Hippocampal formation (tissue), 2 donors: ENCODE measurements at places on chromosomes 1 and 21.

DNA sequence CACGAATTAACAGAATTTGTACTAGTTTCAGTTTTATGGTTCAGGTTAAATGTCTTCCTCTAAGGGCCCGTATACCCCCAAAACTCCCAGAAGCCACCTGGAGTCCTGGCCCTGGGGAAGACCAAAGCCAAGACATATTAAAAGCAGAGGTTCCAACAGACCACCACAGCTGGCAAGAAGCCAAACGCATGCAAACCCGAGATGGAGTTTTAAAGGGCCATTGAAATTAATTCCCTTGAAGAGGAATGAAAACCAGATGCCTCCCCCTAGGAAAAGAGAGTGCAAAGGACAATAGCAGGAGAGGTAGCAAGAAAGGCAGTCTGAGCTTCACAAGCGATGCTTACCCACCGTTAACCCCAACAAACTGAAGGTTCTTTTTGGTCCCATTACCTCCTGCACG, 48.1 kb downstream of the KANK4 start:
- no peak for DNase-seq

DNA sequence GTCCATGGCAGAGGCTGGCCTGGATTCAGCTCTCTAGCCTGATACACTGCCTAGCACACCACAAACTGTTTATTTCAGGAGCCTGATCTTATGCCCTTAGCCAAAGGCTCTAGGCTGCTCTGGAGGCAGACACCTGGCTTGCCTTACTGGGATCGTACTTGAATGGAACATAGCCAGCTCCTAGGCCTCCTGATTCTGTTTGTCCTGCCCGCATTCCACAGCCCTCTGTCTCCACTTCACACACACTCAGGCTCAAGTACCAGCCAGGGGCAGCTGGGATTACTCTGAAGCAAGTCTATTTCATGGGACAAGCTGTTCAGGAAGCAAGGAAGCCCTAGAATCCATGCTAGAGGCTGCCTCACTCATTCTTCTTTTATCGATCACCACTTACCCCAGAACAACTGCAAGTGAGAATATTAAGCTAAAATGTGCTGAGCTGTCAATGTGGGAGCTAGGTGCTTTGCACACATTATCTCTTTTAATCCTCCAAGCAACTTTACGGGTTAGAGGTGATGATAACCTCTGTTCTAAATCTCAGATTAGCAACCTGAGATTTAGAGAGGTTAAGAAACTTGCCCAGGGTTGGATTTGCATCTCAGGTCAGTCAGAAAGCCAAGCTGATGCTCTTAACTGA, 31.1 kb upstream of the CYP4B1 start:
- no peak for DNase-seq

DNA sequence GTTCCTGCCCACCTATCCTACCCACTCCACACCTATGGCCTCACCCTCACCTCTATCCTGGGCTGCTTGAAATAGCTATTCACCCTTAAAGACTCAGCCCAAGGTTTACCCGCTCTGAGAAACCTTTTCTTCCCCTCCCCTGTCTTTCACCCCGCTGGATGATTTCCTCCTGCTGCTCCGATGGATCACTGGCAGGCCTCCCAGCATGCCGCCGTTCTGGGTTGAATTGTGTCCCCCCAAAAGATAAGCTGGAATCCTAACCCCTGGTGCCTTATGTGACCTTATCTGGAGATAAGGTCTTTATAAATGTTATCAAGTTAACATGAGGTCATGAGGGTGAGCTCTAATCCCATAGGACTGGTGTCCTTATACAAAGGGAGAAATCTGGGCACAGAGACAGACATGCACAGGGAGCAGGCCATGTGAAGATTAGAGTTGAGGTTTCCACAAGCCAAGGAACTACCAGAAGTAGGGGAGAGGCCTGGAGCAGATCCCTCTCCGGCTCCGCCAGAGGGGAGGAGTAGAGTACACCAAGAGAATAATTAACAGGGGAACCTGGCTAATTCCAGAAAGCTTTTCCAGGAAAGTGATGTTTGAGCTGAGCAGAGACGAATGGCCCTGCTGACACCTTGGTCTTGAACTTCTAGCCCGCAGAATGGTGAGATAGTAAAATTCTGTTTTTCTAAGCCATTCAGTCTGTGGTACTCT, 110.0 kb upstream of the SERBP1 start:
- no peak for DNase-seq

DNA sequence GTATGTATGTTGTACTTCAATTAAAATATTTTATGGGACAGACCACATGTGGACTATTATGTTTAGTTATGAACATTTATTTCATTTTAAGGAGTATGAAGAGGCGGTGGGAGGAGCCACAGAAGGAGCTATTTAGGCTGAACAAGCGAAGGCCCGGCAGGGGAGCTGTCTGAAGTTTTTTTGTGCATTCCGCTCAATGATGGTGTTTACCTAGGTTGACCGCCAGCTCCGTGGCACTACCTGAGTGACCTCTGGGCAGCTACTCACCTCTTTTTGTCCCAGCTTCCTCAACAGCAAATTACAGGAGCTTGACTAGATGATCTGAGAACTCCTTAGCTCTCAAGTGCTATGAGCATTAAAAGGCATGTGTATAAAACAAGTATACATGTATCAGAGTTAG, 32.7 kb upstream of the C1orf198 start:
- no peak for DNase-seq

DNA sequence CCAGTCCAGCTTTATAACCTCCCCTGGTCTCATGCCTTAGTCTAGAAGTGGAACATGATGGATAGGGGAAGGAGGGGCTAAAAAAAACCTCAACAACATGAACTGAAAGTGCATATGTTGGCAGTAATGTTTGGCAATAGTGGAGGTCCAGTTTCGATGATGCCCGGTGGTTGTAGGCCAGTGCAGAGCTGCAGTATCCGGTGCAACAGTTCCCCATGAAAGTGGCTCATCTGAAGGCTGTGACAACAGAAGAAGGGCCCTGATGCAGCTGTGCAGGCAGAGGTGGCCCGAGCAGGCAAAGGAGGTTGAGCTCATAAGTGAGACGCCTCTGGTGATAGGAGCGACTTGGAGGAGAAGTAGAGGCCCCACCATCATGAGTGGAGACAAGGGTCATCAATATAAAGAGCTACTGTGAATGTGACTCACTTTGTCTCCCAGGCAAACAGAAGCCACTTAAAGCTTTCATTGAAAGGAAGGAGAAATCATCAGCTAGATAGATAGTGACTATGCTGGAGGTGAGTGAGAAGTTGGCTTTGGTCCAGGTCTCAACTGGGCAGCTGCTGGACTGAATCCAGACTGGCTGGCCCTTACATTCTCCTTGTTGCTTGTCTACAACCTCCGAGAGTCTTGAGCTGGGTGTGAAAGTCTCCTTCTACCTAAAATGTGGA, 10.2 kb upstream of the CREG1 start:
- DNase-seq: peak; percentile 22

DNA sequence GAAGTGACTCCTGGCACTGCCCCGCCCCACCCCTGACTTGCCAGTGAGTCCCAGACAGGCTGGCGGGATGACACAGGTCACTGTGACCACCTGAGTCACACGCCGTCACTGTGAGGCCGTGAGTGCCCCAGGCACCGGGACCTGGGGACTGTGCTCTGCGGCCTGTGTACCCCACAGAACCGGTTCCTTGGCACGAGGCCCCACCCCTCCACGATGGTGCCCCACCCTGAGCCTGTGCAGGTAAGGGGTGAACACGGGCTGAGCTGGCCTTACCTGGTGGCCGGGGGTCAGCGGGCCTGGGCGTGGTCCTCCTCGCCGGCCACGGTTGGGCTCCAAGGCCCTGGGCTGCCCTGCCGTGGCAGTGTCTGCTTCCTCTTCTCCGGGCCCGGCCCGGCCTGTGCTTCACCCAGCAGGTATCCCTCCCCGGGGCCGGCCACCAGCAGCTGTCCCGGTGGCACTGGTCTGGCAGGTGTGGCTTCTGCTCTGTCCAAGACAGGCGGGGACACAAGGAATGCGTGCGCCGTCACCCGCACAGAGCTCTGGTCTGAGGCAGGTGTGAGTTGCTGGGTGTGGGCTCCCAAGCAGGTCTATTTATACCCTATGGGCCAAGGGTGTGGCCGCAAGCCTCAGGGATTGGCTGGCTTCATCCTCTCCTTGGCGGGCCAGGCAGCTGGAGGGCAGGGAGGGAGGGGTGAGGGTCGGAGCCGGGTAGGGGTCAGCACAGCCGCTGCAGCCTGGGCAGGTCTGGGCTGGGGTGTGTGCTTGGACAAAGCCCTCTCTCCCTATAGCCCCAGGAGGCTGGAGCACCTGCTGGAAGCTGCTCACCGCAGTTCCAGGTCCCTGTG, at the start of gene RNF223:
RNF223 (minus strand) TSS at position 564 of the 845 bp plus-strand sequence. CDS start 1,740 bp downstream, outside the sequence.
- no peak for DNase-seq

GRCh38 chr21:45208627-45208951, 79.1 kb downstream of the POFUT2 start:
- DNase-seq: no peak

GRCh38 chr1:31805318-31805717, 10.5 kb downstream of the SPOCD1 start:
- DNase-seq: no peak

DNA sequence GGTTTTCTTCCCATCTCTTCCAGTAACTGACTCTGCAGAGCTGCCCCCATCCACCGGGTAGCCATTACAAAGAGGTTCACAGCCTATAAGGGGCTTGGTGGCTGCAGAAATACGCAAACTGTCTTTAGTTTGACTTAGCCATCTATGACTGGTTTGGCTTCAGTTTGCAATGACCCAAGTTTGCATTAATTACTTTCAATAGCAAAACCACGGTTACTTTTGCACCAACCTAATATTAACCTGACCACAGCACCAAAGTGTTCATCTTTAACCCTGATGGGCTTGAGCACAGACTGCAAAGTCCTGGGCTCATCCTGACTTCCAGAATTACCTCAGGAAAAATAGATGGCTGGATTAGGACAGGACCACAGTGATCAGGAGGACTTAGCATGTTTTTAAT, 2.2 kb upstream of the HAO2 start:
- no peak for DNase-seq

DNA sequence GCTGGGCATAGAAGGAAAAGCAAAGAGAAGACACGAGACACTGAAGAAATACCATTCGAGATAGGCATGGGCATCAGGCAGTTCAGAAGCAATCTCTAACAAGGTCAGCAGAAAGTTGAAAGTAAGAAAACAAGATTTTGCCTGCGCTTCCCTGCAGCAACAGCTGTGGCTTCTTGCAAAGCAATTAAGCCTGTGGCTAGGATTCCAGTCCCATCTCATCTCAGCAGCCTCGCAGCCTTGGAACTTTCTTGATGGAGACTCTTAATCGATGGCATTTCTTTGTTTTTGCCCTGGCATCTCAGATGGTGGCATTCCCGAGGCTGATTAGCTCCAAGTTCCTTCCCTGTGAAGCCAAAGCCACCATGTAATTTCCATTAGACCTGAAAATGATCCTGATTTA, 64.6 kb upstream of the SPAG17 start:
- no peak for DNase-seq

- DNase-seq: no peak
Observed at GRCh38 chr1:153652805-153653500, 5.5 kb upstream of the SNAPIN start.
